ENCODE measurements at places on chromosomes 3 and 15. TPM values are rescaled to one million over a fixed set of nuclear protein-coding genes. Genes with fewer than 3 reads are reported as not detected.

GRCh38 chr15:76974456-76975036 is 20.4 kb upstream of the PSTPIP1 start:
- DNase-seq = no peak

Gene CCDC33
- total RNA-seq = 0.41 TPM

GRCh38 chr15:74564182-74564581 is 23.2 kb downstream of the ARID3B start:
- no peak for DNase-seq

Gene MESP1
- total RNA-seq = 2.0 TPM

- DNase-seq = no peak
Observed at GRCh38 chr3:133964547-133964946, 65.2 kb downstream of the SLCO2A1 start.

Gene RETNLB
- not detected for total RNA-seq
